NCI-H2029 (cell line): ENCODE measurements at places on chromosomes 13 and 19.

DNA sequence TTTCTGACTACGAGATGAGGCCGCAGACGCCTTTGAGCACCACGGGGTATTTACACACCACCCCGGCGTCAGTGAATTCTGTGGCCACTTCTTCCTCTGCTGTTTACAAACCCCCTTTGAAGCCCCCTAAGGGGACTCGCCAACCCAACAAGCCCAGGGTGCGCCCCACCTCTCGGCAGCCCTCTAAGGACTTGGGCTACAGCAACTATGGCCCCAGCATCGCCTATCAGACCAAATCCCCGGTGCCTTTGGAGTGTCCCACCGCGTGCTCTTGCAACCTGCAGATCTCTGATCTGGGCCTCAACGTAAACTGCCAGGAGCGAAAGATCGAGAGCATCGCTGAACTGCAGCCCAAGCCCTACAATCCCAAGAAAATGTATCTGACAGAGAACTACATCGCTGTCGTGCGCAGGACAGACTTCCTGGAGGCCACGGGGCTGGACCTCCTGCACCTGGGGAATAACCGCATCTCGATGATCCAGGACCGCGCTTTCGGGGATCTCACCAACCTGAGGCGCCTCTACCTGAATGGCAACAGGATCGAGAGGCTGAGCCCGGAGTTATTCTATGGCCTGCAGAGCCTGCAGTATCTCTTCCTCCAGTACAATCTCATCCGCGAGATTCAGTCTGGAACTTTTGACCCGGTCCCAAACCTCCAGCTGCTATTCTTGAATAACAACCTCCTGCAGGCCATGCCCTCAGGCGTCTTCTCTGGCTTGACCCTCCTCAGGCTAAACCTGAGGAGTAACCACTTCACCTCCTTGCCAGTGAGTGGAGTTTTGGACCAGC, 5.3 kb downstream of the SLITRK5 start:
- DNase-seq = no peak

- DNase-seq = no peak
Observed at GRCh38 chr19:3381701-3382372, 15.5 kb downstream of the NFIC start.

- peak; percentile 70 for DNase-seq
Observed at GRCh38 chr19:2255112-2255845, 938 bp downstream of the JSRP1 start.

- DNase-seq = no peak
Observed at GRCh38 chr13:77544758-77545338, 9.3 kb downstream of the SCEL start.

DNA sequence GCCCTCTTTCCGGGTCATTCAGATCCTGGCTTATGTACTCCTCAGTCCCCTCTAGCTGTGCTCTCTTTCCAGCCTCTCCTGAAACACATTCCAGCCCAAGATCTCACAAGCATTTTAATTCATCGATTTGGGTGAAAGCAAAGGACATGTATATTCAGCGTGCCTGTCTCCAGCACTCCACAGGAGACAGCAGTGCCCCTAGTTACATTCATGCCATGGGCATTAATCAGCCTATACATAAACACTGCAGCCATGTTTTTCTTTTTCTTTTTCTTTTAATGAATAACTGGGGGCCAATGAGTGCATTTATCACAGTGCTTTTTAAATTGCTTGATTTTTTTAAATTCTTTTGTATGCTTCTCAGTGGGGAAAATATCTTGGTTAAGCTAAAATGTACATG, 199.1 kb downstream of the DCT start:
- DNase-seq = no peak

- no peak for DNase-seq
Observed at GRCh38 chr13:113646376-113646775, 11.6 kb downstream of the ATP4B start.

DNA sequence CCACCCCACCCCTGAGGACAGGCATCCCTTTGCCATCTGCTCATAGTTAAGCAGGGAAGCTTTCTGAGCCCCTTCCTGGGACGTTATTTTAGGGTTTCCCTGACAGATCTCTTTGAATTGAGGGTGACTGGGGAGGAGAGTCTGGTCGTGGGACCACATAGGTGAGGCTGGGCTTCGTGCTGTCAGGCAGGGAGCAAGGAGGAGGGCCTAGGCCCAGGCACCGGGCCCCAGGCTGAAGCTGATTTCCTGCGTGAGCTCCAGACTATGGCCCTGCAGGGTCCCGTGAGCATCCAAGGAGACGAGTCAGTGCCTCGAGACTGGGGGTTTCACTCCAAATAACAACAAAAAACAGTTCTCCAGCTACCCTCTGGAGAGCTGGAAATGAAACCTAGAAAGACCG, 60.4 kb downstream of the MYO9B start:
- no peak for DNase-seq

DNA sequence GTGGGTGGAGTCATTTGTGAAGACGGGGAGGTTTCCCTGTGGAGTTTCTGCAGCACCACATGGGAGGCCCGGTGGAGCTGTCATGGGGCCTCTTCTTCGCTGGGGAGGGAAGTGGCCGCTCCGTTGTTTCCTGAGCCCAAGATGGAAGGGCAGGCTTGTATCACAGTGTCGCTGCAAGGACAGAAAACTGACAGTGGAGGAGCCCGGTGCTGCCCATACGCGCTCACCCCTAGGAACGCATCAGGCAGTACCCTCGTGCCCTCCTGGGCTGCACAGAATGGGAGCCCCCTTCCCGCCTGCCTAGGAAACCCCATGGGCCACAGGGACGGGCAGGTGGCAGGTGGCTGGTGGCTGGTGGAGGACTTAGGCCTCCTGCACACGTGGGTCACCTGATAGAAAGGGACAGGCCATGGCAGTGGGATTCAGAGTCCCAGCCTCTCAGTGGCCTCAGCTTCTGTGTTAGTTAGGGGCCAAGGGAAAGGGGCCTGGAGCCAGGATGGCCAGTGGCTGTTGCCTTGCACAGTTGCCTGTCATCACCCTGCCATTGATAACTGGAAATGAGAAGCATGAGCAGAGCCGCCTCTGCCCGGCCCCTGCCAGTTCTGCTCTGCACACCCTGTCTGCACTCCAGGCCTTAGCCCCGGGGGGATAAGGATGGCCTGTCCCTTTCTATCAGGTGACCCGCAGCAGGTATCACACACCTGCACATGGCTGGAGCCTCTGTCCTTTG, 7.6 kb downstream of the COL4A2 start:
- DNase-seq = no peak

DNA sequence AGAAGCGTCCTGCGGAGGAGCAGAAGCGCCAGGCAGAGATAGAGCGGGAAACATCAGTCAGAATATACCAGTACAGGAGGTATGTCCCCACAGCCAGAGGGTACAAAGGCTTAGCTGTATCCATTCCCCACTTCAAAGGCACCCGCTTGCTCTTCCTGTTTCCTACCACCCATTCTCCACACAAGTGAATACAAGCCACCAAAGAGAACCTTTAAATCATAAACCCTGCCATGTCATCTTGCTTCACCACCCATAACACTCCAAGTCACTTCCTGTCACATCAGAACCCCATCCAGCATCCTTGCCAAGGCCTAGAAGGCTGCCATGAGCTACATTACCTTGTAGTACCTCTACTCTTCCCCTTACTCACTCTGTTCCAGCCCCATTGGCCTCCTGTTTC, 205.8 kb downstream of the LMO7 start:
- DNase-seq = no peak

GRCh38 chr13:71068041-71068440, 799.0 kb downstream of the DACH1 start:
- DNase-seq = no peak

GRCh38 chr19:29881386-29881785, 60.7 kb upstream of the URI1 start:
- no peak for DNase-seq

GRCh38 chr13:97425590-97425989, 8.4 kb upstream of the RAP2A start:
- no peak for DNase-seq

DNA sequence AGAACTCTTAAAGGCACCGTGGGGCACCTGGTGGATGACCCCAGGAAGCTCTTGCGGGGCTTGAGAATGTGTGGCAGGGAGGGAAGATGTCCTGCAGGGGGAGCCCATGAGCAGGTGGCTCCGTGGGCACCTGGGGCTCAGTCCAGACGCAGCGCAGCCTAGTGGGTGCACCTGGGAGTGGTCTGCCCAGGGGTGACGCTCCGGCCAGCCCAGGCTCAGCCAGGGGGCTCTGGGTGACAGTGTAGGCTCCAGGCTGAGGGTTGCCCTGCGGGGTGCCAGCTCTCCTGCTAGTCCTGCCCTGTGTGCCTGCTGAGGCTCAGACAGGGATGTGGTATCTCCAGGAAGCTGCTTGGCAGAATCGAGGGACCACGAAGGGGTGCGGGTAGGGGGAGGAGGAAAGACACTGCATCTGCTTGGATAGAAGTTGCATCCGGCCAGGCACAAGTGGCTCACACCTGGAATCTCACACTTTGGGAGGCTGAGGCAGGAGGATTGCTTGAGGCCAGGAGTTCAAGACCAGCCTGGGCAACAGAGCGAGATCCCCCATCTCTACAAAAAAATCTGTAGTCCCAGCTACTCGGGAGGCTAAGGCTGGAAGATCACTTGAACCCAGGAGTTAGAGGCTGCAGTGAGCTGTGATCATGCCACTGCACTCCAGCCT, 15.0 kb upstream of the PGLS start:
- DNase-seq = peak; percentile 75

DNA sequence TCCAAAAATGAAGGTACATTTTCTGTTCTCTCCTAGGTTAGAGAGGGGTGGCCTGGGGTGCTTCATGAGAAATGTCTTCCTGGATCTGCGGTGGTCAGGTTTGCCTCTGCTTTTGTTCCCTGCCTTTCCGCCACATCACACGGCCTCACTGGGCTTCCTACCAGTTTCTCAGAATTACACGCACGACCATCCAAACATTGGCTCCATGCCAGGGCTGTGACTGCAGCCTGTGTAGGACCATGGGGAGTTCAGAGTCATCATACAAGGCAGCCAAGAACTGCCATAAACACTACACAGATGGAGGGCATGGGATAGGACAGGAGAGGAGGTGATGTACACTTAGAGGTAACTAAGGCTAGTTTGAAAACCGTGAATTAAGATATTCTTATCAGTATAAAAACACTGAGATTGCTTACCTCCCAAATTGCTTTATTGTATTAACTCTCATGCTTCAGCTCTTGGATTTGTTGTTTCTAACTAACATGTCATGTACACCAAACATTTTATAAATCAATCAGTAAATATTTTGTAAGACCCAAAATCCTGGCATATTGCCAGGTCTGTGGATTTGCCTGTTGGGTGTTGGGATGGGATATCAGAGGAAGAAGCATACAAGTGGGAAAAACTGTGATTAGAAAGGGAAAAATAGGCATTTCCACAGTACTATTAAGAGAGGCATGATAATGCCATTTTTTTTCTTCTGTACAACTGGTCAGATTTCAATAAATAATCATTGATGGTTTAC, 45.2 kb downstream of the CDADC1 start:
- DNase-seq = peak; percentile 38

DNA sequence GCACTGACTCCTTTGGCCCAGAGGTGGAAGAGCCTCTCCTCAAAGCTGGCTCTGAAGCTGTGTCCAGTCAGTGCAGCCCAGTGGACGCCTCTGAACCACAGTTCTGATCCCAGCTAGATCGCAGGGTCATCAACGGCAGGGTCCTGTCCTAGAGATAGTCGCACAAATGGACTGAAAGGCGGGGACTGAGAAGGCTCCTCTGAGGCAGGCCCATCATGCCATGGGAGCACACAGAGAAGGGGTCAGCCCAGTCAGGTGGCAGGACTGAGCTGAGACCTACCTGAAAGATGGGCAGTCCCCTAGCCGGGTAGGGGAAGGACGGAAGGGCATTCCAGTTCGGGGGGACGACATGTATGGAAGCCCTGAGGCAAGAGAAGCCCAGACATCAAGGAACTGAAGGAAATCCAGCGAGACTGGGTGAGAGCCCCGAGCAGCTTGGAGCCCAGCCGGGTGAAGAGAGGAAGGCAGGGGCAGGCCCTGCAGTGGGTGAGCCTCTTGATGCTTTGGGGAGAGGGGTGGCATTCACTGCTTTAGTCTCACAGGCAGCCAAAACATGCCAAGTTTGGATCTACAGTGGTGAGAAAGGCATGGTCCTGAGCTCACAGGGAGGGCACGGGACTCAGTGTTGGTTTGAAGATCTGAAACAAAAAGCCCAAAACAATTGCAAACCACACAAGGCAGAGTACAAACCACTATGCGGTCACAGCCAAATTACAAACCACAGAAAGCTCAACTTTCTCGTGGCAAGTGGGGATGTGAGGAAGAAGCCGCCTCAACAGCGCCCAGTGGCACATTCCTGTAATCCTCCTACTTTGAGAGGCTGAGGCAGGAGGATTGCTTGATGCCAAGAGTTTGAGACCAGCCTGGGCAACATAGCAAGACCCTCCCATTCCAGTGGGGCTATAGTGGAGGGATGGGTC, 10.0 kb downstream of the CALM3 start:
- no peak for DNase-seq

DNA sequence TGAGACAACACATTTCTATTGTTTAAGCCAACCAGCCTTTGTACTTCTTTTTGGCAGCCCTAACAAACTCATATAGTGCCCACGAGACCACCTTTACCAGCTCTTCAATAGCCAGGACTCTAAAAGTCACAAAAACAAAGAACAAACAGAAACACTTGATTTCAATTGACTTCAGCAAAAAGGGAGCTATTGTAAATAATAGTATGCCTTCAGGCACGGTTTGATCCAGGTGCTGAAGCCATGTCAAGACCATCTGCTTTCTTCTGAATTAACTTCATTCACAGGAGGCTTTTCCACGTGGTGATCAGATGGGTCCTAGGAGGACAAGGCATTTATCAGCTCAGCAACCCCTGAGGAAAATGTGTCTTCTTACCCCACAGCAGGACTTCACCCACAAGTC, 53.8 kb downstream of the TINCR start:
- no peak for DNase-seq

DNA sequence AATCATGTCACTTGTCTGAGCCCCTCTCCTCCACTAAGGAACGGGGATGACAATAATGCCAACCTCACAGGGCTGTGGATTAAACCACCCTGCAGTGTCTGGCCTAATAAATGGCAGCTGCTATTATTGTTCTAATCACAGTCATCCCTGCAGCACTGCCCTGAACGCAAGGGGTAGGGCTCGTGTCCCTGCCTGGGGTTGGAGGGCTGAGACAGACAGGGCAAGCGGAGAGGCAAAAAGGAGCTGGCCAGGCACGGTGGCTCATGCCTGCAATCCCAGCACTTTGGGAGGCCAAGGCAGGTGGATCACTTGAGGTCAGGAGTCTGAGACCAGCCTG, 10.2 kb upstream of the KPTN start:
- DNase-seq = no peak
